AG09319 (cell line): ENCODE measurements at places on chromosomes 16 and 17.
A peak's percentile ranks its signal among the peaks of the same experiment; 100 is the strongest.

- DNase-seq = no peak
Observed at GRCh38 chr17:29787995-29788394, 142.0 kb downstream of the SSH2 start.

DNA sequence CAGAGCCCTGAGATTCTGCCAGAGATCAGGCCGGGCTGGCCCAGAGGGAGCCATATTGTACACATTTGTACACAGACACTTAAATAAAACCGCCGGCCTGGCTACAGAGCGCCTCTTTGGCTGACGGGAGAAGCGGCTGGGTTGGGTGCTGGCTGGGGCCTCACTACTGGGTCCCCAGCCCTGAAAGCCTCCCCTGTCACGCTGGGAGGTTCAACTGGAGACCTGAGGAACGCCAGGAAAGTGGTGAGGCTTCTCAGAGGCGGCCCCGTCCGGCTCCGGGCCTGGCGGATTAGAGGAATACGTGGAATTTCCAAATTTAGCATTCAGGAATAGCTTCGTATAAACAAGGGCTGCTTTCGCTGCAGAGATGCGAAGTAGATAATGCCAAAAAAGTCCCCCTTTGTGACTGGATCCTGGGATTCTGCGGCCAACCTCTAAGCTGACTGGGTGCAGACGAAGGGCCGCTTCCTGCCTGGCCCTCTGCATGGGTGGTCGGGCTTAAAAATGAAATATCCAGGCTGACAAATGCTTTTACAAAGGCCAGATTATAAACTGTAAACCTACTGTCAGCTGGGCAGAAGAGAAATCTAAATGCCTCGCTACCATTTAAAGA, 252.4 kb downstream of the IRF8 start:
- no peak for DNase-seq

- DNase-seq = no peak
Observed at GRCh38 chr17:75124041-75124818, 7.3 kb downstream of the NT5C start.

DNA sequence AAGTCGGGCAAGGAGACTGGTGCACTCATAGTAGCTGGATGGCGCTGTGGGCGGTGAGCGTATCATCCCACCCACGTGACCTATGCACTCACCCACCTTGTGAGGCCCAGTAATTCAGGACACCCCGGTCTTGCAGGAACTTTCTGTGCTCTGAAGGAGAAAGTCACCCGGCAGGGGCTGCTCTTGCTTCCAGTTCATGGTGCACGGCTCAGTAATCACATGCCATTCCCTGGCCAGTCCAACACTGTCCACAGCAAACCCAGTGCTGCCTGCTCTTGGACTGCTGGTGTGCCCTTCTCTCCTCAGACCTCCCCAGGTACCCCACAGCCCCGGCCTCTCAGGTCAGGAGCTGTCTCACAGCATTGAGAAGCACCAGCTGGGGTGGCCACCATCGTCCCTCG, 16.4 kb upstream of the RHBDF2 start:
- no peak for DNase-seq

- DNase-seq = peak; percentile 37
Observed at GRCh38 chr16:64416216-64417005, 705.5 kb downstream of the CDH11 start.

DNA sequence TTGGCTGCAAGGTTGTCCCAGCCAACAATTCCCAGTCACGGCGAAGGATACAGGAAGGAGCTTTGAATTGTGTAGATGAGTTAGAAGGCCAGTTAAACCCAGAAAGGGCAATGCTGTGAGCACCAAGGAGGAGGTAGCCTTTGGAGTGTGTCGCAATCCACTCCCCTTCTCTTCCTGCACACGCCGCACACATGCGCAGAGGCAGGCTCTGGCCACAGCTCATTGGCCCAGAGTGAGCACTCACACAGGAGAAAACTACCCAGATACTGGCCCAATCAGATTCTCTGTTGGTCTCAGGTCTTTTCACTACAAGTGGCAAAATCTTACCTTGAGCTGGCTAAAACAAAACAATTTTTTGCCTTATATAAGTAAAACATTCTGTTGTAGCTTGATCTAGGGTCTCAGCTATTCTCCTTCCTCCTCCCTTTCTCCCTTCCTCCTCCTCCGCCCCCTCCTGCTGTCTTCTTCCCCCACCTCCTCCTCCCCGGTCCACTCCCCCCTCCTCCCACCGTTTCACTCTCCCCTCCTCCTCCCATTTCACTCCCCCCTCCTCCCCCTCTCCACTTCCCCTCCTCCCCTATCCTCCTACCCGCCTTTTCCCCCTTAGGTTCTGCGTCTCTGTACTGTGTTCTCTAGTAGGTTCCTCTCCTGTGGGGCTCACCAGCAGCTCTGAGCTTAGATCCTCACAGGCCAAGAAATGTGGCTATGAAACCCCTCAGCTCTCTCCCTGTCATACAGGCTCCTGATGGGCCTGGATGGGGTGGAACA, 344.9 kb downstream of the CPPED1 start:
- DNase-seq = no peak

DNA sequence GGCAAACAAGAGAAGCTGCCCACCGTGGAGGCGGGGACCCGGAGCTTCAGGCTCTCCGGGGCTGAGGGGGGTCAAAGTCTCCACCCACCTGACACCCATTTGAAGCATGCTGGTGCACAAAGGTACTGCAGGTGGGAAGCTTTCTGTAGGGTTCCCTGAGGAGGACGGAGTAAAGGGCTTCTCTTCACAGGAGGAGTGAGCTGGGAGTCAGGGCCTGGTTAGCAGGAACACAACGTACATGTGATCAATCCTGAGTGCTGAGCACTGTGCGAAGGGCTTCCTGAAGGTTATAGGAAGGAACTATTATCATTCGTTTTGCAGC, 252.9 kb upstream of the RPL38 start:
- DNase-seq = no peak

DNA sequence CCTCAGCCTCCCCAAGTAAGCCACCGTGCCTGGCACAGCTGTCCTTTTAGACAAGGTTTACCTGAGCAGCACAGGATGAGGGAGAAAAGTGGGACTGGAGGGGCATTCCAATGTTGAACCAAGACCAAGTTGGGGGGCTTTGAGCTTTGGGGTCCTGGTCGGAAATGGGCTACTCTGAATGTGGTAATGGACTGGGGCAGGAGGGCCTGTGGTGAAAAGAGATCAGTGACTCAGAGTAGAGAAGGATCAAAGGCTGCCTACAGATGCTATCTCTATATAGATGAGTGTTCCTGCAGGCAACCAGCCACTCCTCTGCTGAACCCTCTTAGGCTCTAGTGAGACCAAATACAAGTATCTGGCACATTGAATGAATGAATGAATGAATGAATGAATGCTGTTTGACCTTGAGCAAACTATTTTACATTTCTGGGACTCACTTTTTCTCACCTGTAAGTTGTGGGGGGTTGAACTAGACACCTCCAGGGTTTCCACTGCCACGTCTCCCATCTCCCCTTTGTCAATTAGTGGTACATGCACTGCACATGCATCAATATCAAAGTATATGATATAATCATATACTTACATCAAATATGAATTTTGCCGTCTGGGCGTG, 26.3 kb upstream of the ETV4 start:
- no peak for DNase-seq

DNA sequence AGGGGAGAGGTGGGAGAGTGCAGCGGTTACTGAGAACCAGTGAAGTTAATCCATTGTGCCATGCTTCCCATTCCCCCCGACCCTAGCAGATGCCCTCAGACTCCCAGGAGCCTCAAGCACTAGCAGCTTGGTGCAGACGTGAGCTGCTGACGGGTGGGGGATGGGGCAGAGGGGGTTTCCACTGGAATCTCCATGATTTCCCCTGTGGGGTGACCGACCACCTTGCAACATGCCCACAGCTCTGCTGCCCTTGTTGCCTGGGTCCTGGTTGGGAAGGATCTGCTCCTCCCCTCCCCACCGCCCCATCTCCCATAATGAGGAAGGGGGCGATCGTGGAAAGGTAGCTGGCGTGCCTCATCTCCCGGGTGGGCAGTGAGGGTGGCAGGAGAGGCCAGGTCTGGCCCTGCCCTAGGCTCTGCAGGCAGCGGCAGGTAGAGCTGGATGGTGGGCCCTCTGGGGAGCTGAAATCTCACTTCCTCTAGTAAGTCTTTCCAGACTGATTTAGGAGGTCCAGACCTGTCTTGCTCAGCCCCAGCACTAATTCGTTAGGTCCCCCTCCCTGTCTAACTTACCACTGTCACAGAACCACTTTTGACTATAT, 9.6 kb downstream of the FLOT2 start:
- no peak for DNase-seq

DNA sequence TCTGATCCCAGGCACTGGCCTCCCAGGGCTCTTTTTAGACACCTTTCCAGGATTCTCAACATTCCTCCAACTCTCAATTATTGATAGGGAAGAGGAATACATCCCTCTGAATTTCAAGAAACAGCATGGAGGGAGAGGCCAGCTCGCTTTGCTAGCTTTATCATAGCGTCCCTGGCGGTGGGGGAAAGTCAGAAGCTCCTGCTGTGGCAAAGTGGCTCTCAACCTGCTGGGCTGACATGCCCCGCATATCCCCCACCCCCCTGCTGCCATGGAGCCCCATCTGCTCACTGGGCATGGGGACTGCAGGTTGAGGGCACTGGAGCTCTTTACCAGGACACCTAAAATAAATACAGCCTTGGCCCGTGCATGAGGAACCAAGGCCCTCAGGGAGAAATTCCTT, 140.3 kb downstream of the SLC39A11 start:
- DNase-seq = no peak

GRCh38 chr16:15601212-15601879, 41.6 kb downstream of the MARF1 start:
- no peak for DNase-seq

DNA sequence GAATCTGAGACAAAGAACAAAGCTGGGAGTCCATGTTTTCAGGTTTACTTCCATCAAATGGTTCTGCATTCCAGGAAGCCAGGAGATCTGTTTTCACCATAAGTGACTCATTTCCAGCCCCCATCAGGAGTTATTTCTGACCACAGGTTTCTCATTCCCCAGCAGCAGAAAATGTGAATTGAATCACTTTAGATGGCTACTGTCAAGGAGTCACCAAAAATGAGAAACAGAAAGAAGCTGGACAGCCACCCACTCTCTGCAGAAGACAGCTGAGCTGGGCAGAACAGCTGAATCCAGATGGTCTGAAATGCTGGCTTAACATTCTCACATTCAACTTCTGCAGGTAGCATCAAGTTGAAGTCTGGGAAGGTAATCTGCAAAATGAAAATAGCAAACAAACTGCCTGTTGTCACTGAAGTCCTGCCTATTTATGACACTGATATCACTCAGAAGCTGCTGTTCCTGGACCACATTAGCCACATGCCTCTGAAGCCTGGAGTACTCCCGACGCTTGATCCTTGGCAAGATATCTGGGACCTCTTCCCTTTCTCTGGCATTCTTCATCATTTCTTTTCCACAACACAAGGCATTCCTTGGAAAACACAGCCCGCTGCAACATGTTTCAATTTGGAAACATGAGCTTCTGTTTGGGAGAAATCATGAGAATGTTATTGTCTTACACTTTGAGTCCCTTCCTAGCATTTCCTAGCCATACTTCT, 15.3 kb downstream of the CCL11 start:
- DNase-seq = no peak

DNA sequence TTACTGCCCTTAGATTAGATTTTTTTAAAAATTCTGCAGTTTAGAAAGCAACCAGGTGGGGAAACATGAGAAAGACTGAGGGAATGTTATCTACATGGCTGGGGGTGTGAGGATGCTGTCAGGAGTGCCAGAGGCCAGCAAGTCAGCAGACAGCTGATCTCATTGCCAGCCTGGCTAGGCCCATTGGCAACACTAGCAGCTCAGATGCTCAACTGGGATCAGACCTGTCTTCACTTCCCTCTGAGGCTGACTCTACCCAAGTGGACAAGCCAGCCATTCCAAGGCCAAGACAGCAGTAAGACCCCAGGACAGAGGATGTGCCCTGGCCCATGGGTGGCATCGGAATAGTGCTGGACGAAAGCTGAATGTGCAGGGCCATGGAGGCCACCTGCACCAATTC, 96.2 kb downstream of the TMEM132E start:
- DNase-seq = no peak

GRCh38 chr16:57071831-57072582, 20.4 kb upstream of the CPNE2 start:
- DNase-seq = no peak

GRCh38 chr17:47942568-47942967, 1.2 kb downstream of the PNPO start:
- DNase-seq = no peak

DNA sequence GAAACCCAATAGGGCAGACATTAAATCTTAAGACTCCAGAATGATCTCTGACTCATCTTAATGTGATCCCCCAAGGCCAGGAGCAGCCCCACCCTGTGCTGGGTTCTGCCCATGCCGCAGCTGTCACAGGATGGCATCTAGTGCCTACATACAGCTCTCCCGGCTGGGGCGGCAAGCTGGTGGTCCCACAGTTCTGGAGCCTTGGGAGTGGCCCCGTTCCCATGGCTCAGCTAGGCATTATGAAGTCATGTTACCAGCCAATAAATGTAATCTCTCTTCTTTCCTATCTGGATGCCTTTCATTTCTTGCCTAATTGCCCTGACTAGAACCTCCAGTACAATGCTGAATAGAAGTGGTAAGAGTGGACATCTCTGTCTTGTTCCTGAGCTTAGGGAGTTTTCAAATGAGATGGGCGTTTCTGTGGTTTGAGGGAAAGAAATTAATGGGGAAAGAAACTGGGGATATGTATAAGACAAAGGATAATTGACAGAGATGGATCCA, 95.7 kb upstream of the DNAH17 start:
- DNase-seq = no peak

- DNase-seq = no peak
Observed at GRCh38 chr16:53792161-53792951, 88.4 kb downstream of the FTO start.

DNA sequence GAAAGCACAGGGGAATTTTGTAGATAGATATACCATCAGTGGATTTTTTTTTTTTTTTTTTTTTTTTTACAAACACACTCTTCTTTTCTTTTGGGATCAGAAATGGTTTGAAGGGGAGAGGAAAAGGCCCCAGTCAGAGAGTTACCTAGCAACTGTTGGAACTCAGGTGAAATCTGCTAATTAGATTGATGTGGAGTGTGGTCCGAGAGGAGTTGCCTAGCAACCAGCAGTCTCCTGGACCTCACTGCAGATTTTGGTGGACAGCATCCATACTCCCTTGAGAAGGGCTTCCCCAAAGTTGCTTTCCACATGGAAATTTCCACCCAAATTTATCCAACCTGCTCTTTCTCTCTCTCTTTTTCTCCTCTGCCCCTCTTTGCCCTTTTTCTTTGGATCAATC, 165.4 kb downstream of the UTP18 start:
- no peak for DNase-seq

GRCh38 chr16:81445966-81446906, 1.6 kb downstream of the CMIP start:
- no peak for DNase-seq

DNA sequence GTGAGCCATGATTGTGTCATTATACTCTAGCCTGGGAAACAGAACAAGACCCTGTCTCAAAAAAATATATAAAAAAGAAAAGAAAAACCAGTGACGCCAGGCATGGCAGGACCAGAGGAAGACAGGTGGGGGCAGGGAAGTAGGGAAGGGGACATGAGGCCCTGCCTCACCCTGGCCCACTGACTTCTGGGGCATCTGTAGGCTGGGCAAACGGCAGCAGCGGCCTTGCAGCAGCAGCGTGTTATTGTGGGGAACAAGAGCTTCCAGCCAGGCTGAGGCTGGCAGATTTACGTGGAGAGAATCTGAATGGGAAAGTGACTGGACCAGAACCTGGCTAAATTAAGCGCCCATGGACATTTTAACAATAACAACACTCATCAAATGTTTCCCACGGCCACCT, 19.4 kb downstream of the CMTM4 start:
- no peak for DNase-seq
